Sigmoid colon (tissue), 7 donors: ENCODE measurements at places on chromosomes 5 and 9. TPM values are rescaled to one million over a fixed set of nuclear protein-coding genes. Genes with fewer than 3 reads are reported as not detected.

- H3K27ac ChIP-seq = no peak overlapping the region
- DNase-seq = no peak
- no peaks in the 10 kb centered on the region for H3K27me3 ChIP-seq
These were observed 75.8 kb downstream of the INIP start for GRCh38 chr9:112642126-112642525.

DNA sequence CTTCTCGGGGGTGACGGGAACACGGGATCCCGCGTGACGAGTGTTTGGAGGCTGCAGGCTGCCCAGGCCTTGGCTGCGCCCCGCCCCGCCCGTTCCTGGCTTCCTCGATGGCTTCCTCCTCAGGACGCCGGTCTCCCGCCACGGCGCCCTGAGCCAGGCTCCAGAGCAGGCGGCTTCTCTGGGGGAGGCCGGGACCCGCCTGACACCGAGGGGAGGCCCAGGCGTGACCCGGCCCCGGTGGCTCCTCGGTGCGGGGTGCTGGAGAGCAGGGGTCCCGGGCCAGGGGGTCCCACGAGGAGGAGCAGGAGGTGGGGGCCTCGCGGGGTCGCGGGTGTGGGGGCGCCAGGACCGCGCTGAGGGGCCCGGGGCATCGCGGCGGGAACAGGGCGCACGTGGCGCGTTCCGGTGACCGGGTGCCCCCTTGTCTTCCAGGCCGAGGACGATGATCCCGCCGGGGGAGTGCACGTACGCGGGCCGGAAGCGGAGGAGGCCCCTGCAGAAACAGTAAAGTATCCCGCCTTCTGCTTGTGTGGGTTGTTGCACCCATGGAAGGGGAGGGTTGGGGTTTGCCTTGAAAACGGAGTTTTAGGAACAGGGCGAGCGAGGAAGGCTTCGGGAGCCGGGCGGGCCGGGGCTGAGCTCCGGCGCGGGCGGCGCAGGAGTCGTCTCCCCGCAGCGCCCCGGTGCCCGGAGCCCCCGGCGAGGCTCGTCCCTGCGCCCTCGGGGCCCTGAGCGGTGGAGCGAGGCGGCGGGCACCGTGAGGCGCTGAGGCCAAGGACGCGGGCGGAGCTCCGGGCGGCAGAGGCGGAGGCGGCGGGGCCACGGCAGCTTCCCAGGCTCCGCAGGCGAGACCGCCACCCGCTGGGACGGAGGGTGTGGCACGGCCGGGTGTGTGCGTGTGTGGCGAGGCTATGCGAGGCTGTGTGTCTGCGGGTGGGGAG lies 22.2 kb downstream of the AHRR start:
- peaks cover 26% of the 10 kb centered on the region for H3K27me3 ChIP-seq
- no peak overlapping the region for H3K27ac ChIP-seq
- no peaks in the 10 kb centered on the region for H3K36me3 ChIP-seq
- DNase-seq = no peak

PCDHB11 gene
- not detected for polyA plus RNA-seq

C7 gene
- 131 TPM for polyA plus RNA-seq

BNIP1 gene
- 19.2 TPM for polyA plus RNA-seq

DNA sequence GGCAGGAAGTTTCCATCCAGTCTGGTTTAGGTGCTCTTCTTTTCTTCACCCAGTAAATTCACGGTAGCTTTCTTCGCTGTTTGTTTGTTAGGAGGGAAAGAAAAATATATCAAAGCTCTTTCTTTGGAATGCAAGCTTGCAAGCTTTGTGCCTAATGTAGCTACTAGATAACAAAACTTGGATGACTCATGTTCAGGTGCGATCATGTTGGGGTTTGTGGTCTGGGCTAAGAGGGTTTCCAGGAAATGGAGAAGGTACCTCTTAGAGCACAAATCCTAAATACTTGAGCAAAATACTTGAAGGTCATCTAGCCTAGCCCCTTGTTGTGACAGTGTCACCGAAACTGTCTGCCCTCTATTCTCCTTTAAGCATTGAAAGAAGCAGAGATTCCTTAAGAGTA lies 17.7 kb downstream of the SRP19 start:
- H3K27me3 ChIP-seq = no peaks in the 10 kb centered on the region
- H3K36me3 ChIP-seq = peaks cover 4% of the 10 kb centered on the region
- DNase-seq = no peak
- H3K27ac ChIP-seq = no peak overlapping the region
- H3K4me3 ChIP-seq = no peak overlapping the region

GRCh38 chr5:125302577-125302976 lies 556.1 kb upstream of the ZNF608 start:
- no peaks in the 10 kb centered on the region for H3K27me3 ChIP-seq
- H3K4me1 ChIP-seq = no peaks in the 10 kb centered on the region
- DNase-seq = no peak
- H3K36me3 ChIP-seq = no peaks in the 10 kb centered on the region

GRCh38 chr5:149133795-149134777 lies 7.2 kb upstream of the ABLIM3 start:
- H3K27me3 ChIP-seq = no peaks in the 10 kb centered on the region
- no peak overlapping the region for H3K4me3 ChIP-seq
- no peaks in the 10 kb centered on the region for H3K4me1 ChIP-seq
- H3K27ac ChIP-seq = no peak overlapping the region
- no peak for DNase-seq

SLC34A1 gene
- polyA plus RNA-seq = 0.04 TPM

- no peak overlapping the region for H3K4me3 ChIP-seq
- no peak for DNase-seq
- H3K36me3 ChIP-seq = no peaks in the 10 kb centered on the region
- H3K27me3 ChIP-seq = no peaks in the 10 kb centered on the region
These were observed 315.3 kb downstream of the DNAH5 start for GRCh38 chr5:13629218-13629617.

DNA sequence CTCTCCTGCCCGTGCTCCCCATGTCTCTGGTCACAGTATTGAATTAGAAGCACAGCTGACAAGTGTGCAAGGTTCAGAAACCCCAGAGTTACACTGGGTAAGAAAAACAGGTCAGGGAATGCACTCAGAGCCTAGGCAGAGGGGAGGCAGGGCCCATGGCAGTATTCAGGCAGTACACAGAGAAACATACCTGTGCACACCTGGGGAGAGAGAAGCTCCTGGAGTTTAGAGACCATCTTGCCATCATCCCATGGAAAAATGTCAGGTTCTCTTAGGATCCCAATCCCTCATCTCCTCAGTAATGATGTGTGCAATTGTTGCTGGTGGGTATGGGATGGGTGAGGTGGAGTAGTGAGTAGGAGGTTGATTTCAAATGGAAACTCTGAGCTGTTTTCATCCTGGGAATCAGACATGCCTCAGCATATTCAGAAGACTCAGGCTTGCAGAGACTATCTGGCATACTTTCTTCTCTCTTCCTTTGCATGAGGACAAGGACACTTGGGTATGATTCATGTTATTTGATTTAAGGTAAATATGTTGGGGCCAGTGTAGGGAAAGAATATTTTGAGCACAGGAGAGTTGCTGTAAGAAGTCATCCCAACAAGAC lies 228.5 kb downstream of the ESM1 start:
- H3K4me3 ChIP-seq = no peak overlapping the region
- no peak overlapping the region for H3K27ac ChIP-seq
- peaks cover 10% of the 10 kb centered on the region for H3K4me1 ChIP-seq
- H3K27me3 ChIP-seq = no peaks in the 10 kb centered on the region
- DNase-seq = no peak
- no peaks in the 10 kb centered on the region for H3K36me3 ChIP-seq

DNA sequence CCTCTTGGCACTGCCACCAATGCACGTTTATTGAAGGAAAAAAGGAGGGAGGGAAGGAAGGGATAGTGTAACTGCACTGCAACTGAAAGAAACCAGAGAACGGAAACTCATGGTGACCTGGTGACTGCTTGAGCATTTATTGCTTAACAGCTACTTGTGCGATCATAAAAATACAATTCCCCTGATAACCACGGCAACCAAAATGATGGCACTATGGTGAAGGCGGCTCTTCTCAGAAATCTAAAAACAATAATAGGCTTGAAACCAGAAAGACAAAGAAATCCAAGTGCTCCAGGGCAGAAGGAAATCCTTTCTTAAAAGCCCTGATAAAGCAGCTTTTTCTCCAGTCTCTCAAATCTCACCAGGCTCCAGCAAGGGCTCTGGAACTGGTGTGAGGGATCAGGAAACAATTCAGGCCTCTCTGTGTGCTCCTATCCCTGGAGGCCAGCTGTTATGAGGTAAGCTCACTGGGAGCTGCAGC lies 1.9 kb downstream of the FBXO10 start:
- peaks cover 27% of the 10 kb centered on the region for H3K4me1 ChIP-seq
- DNase-seq = no peak
- H3K27me3 ChIP-seq = no peaks in the 10 kb centered on the region
- H3K4me3 ChIP-seq = no peak overlapping the region

NUTM2G gene
- 0.23 TPM for polyA plus RNA-seq

DNA sequence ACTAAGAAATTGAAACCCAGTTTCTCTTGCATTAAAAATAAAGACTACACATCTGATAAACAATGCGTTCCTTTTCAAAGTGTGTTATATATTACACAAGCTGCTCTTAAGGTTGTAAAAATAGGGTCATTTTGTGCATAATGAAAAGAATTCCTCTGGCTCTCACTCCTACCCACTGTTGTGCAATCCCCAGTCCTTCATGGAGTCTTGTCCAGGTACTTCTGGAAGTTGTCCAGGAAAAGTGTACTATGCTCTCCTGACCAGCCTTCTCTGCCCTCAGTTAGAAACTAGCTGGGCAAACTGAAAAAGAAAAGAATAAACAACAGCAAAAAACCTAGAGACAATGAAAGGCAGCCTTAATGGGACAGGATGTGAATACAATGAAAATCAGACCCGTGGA lies 345.5 kb upstream of the PAPPA start:
- H3K36me3 ChIP-seq = no peaks in the 10 kb centered on the region
- no peak overlapping the region for H3K27ac ChIP-seq

DNA sequence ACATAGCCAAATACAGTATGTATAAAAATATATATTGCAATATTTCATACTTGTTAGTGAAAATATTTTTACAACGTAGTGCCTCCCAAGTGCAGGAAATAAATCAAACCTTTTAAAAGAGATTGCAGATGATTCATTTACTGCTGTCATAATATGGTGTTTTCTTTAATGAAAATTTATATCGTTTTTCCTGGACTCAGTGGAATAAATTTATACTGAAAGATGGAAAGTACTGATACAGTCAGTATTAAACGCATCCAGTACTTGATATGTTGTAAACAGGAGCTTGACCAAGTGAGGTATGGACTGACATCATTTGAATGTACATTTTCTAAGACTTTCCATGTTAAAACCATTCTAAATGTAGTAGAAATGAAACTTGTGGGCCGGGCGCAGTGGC lies 143.4 kb upstream of the ZNF608 start:
- DNase-seq = no peak
- H3K27me3 ChIP-seq = no peaks in the 10 kb centered on the region
- no peaks in the 10 kb centered on the region for H3K36me3 ChIP-seq
- peaks cover 6% of the 10 kb centered on the region for H3K4me1 ChIP-seq
- H3K4me3 ChIP-seq = no peak overlapping the region
- no peak overlapping the region for H3K27ac ChIP-seq

GRCh38 chr5:81021951-81022687 lies 62.0 kb downstream of the RASGRF2 start:
- H3K4me1 ChIP-seq = no peaks in the 10 kb centered on the region
- no peaks in the 10 kb centered on the region for H3K36me3 ChIP-seq
- no peaks in the 10 kb centered on the region for H3K27me3 ChIP-seq
- H3K4me3 ChIP-seq = no peak overlapping the region
- no peak overlapping the region for H3K27ac ChIP-seq

DNA sequence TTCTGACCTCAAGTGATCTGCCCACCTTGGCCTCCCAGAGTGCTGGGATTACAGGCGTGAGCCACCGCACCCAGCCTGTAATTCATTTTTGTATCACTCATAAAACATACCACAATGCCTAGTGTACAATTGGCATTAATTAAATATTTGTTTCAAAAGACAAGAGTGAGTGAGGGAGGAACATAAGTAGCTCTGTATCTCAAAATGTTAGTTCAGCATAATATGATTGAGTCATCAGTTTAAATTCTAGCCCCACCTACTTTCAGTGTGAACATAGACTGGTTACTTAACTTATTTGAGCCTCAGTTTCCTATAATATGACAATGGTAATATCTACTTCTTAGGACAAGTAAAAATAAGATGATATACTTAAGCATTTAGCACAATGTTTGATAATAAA lies 26.9 kb downstream of the INVS start:
- no peaks in the 10 kb centered on the region for H3K36me3 ChIP-seq
- H3K27me3 ChIP-seq = no peaks in the 10 kb centered on the region
- H3K27ac ChIP-seq = no peak overlapping the region
- no peak for DNase-seq
- no peak overlapping the region for H3K4me3 ChIP-seq

SPATA6L gene
- polyA plus RNA-seq = 2.0 TPM

ZBTB5 gene
- 3.6 TPM for polyA plus RNA-seq

DNA sequence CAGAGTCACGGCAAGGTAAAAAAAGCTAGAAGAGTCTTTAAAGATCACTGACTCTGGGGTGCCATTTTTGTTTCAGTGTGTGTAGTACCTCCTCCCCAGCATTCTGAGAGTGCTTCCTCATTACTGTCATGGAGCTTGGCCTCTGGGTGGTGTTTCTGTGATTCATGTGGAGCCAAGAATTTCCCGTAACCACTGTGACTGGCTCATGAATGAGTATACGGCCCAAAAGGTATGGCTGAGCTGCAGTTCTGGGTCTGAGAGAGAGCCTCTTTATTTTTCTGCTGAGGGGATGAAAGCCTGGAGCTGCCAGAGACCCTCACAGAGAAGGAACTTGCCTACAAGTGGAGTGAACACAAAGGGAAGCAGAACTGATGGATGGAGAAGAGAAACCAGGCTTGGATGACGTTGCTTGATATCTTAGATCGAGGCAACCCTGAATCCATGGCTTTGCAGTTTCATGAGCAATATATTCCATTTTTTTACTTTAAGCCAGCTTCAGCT lies 85.6 kb downstream of the PTTG1 start:
- DNase-seq = no peak
- H3K4me3 ChIP-seq = no peak overlapping the region
- H3K27me3 ChIP-seq = no peaks in the 10 kb centered on the region
- no peaks in the 10 kb centered on the region for H3K36me3 ChIP-seq
- H3K27ac ChIP-seq = no peak overlapping the region

ZNF366 gene
- 0.60 TPM for polyA plus RNA-seq
